ENCODE measurements at places on chromosomes 6 and 20.

- DNase-seq: no peak
These were observed 80.8 kb upstream of the MPC1 start for GRCh38 chr6:166463359-166464067.

GRCh38 chr6:156747715-156748114 lies 29.5 kb upstream of the ARID1B start:
- DNase-seq: no peak

GRCh38 chr6:73604461-73604860 lies 49.3 kb downstream of the SLC17A5 start:
- no peak for DNase-seq

DNA sequence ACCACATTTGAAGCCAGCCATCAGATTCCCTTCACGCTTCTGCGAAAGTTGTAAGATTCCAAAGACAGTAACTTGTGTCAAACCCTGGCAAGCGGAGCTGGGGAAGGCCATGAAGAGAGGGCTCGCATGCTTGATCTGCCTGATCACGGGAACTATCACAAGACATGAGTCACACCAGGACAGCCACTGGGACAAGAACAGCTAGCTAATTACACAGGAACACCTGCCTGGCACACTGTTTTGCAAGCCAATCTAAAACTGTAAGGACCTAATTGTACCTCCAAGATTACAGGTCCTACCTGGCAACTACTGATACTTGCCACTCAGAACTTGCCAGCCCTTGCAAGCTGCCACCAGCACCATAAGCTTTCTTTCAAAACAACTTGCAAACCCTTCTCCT lies 289.3 kb downstream of the KIF16B start:
- DNase-seq: no peak

- peak; percentile 54 for DNase-seq
These were observed 145.6 kb upstream of the MANEA start for GRCh38 chr6:95431637-95432228.

- no peak for DNase-seq
These were observed 13.4 kb downstream of the RSPO3 start for GRCh38 chr6:127131772-127132376.

DNA sequence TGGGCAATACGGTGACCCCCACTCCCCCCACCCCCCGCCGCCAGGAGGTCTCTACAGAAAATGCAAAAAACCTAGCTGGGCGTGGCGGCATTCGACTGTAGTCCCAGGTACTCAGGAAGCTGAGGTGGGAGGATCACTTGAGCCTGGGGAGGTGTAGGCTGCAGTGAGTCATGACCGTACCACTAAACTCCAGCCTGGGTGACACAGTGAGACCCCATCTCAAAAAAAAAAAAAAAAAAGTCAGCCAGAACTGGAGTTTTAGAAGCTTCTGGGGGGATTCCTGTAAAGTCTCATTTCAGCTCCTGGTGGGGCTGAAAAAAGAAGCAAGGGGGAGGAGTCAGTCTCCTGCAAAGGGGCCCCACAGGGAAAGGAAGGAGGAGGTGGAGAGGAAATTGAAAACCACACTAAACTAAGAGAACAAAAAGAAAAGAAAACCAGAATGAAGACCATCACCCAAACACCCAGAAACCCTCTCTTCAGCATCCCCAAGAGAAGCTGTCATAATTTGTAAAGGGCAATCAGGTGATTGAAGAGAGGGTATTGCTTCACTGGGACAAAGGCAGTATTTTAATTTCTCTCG lies 50.4 kb downstream of the NOL4L start:
- no peak for DNase-seq

GRCh38 chr6:152241013-152241766 lies 396.0 kb downstream of the SYNE1 start:
- DNase-seq: no peak

- DNase-seq: no peak
These were observed 233.4 kb upstream of the FLRT3 start for GRCh38 chr20:14570811-14571210.

GRCh38 chr20:45095805-45096238 lies 5.1 kb downstream of the KCNS1 start:
- peak; percentile 72 for DNase-seq

DNA sequence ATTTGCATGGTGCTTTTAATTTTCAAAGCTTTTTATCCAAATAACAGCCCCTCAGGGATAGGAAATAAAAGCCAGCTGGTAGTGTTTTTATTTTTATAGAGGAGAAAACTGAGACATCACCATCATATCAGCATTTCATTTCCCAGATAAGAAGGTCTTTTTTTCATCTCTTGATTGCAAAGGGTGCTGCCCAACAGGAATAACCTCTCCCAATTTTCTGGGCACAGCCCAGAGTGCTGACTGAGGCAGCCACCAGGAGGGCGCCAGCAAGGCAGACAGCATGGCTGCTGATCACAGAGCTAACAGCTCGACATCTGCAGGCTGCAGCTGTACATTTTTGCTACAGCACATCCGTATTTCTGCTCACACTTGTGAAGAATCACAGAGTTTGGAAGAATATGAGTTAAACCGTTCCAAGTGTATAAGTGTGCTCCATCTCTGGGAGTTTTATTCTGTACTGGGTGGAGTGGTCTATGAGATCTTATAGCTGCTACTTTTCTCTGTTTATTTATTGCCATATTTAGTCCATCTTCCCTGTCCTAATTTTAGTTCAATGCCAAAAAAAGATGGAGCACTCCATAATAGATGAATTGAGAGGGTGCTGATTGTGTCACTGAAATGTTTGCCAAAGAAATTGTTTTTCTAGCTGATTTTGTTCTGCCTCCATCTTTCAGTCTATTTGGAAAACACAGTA lies 85.5 kb upstream of the C20orf144 start:
- DNase-seq: peak; percentile 65

DNA sequence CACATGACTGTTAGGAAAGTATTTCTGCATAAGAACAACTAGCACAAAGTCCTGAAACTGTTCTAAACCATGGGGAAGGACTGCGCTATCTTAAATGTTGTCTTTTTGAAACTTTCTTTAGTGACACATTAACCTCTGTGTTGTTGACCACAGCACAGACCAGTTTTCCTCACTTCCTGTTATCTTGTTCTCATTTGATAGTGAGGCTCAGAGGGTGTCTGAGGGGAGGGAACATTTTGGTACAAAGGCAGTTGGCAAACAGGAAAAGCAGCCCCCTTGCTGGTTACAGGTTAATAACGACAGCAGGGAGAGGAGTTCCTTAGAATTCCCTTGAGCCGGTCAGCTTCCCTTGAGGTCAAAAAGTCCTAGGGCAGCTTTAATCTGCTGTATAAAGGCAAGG lies 143.5 kb upstream of the BMP2 start:
- DNase-seq: no peak

GRCh38 chr6:161817881-161818280 lies 544.0 kb upstream of the AGPAT4 start:
- DNase-seq: no peak

GRCh38 chr20:58897488-58897887 lies 45.0 kb downstream of the GNAS start:
- DNase-seq: no peak

GRCh38 chr20:31920275-31920855 lies 31.5 kb downstream of the PDRG1 start:
- no peak for DNase-seq

DNA sequence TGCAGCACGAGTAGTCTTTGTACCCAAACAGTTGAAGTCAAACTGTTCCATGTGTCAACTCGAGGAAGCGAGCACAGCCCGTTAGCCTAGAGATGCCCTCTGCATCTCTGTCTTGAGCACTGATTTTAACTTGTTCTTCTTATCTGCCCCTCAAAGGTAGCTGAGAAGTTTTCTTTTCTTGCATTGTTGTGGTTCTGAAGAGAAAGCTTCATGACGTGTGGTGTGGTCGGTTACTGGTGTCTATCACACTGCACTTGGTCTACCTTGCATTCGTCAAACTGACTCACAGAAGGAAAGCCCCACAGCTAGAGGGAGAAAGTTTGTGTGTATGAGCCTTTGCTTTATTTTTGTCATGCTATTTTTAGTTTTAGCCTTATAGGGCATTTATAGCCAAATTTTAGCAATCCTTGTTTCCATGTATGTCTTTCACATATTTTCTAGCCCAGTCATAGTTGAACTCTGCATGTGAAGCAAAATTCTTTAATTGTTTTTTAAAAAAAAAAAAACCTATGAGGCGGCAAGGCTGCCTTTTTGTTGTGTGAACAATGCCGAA lies 115.1 kb downstream of the JAG1 start:
- DNase-seq: no peak

DNA sequence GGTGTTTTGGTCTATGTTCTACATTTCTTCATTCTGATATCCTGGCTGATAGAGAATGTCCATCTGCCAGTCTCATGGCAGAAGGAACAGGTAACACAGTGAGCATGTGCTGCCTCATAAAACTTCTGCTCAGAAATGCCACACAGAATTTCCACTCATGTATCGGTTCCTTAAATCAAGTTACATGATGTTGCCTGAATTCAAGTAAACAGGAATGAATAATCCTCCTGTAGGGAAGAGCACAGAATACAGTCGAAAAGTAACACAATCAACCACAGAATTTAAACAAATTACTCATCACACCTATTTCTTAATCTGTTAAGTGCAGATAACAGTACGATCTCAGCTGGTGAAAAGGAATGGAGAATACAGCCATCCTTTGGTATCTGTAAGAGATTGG lies 74.7 kb downstream of the FAM217A start:
- DNase-seq: no peak

DNA sequence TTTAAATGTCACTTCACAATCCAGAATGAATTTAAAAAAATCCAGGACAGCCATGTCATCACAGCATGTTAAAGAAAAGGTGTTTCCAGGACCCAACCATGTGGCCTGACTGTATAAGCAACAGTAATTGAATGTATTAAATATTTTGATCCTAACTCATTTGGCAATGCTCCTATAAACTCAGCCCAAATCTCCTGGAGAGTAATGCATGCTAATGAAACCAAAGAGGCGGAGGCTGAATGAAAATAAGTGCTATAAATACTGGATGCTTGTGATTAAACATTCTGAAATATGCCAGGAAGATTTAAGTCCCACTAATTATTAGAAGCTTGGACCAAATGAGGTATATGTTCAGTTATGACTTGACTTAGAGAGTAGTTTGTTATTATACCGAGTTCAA lies 486.8 kb downstream of the FRK start:
- no peak for DNase-seq

DNA sequence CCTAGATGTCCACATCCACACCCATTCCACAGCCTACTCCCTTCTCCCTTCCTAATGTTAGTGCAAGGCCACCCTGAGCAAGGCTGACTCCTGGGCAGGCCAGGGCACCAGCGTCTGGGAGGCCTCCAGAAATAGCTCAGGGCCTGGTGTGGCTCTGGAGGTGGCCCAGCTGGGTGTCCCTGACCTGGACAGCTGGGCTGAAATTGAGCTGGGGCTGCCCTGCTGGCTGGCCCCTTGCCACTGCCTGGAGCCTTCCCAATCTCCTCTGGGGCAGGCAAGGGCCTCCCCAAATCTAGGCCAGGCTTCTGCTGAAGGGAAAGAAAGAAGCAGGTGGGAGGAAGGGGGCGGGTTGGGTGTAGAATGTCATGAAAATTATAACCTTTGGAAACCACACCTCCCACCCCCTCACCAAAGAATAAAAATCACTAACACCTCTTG lies 2.1 kb downstream of the FAM110A start:
- DNase-seq: peak; percentile 88

GRCh38 chr6:54390362-54390761 lies 82.1 kb downstream of the TINAG start:
- DNase-seq: no peak

DNA sequence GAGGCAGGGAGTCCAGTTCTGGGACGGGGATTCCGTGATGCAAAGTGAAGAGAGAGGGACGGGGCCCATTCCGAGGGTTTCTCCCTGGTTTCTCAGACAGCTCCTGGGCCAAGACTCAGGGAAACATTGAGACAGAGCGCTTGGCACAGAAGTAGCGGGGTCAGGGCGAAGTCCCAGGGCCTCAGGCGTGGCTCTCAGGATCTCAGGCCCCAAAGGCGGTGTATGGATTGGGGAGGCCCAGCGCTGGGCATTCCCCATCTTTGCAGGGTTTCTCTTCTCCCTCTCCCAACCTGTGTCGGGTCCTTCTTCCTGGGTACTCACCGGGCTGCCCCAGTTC lies 35.9 kb upstream of the HLA-G start:
- DNase-seq: no peak

DNA sequence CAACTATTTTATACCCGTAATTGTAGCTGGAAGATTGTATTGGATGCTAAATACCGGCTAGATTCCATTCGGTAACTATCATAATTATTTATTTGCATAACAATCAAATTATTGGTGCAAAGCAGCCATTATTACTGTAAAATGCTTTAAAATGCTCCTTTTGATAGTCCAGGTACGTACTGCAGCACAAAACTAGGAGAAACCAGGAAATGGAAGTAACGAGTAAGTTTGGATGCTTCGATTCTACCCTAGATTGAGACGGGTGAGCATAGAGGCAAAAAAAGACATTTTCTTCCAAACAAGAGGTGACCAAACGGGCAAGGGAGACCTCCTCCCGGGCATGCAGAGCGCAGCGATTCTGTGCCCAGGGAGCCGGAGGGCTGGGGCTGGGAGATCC lies 469 bp upstream of the XRN2 start:
- DNase-seq: no peak

GRCh38 chr20:63235399-63235983 lies at the start of gene BIRC7:
Gene BIRC7 (plus strand): TSS chr20:63235905. CDS start chr20:63236097, 192 bp downstream.
- DNase-seq: no peak

DNA sequence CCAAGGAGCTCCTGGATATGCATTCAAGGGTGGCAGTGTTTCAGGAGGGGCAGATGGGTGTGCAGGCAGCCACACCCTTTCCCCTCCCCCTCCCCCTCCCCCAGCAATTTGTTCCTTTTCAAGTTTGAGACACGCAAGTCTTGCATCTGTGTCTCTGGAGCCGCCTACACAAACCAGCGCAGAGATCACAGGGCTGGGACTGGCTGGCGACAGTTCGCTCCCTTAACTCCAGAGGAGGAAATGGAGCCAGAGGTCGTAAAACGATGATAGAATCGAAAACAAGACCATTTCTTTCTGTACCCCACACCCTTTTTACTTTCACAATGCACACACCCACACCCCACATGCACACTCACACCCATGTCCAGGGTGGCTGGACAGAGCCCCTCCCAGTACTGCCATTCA lies 163.1 kb downstream of the LY86 start:
- no peak for DNase-seq

DNA sequence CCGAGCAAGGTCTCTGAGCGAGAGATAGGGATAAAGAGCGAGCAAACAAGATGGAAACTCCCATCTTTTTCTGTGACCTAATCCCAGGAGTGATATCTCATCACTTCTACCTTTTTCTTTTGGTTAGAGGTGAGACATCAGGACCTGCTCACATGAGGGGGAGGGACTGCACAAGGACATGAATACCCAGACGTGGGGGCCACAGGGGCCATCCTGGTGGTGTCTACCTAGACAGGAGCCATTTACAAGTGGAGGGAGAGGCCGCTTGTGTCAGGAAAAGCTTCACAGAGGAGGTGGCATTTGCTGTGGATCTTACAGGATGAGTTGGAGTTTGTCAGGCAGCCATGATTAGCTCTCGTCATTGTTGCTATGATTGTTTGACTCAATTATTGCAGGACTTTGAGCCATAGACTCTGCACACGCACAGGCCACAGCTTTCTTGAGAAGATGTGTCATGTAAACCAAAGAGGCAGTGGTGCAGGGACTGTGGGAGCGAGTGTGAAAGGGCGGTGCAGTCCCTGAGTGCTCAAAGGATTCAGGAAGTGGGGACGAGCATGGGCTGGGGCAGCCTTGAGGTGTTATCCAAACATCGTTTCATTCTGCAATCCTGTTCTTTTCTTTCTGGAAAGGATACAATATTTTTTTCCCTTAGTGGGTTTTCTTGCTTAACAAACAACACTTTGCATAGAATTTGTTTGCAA lies 7.7 kb downstream of the NPEPL1 start:
- DNase-seq: no peak

- DNase-seq: no peak
These were observed 783.0 kb downstream of the TENT5A start for GRCh38 chr6:80969439-80969838.

GRCh38 chr6:34645627-34646026 lies 50.9 kb downstream of the ILRUN start:
- peak; percentile 37 for DNase-seq
